ENCODE measurements at places on chromosomes 5 and 9.
A peak's percentile ranks its signal among the peaks of the same experiment; 100 is the strongest.

DNA sequence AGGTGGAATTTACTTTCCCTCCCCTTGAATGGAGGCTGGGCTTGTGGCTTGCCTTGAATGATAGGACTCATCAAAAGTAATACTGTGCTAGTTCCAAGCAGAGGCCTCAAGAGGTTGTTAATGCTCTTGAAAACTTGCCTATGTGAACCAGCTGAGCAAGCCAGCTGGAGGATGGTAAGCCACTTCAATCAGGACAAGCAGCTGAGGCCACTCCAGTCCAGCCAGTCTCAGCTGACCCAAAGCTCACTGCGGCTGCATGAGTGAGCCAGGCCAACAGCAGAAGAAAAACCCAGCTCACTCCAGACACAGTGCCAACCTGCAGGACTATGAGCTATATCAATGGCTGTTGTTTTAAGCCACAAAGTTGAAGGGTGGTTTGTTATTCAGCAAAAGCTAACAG, 182.8 kb downstream of the MCTP1 start:
- DNase-seq = no peak

GRCh38 chr5:38329132-38329715, 70.9 kb downstream of the EGFLAM start:
- no peak for DNase-seq

GRCh38 chr5:172598251-172599203, 42.5 kb upstream of the NEURL1B start:
- DNase-seq = no peak

GRCh38 chr9:2837915-2838314, 6.0 kb downstream of the PUM3 start:
- DNase-seq = peak; percentile 66

DNA sequence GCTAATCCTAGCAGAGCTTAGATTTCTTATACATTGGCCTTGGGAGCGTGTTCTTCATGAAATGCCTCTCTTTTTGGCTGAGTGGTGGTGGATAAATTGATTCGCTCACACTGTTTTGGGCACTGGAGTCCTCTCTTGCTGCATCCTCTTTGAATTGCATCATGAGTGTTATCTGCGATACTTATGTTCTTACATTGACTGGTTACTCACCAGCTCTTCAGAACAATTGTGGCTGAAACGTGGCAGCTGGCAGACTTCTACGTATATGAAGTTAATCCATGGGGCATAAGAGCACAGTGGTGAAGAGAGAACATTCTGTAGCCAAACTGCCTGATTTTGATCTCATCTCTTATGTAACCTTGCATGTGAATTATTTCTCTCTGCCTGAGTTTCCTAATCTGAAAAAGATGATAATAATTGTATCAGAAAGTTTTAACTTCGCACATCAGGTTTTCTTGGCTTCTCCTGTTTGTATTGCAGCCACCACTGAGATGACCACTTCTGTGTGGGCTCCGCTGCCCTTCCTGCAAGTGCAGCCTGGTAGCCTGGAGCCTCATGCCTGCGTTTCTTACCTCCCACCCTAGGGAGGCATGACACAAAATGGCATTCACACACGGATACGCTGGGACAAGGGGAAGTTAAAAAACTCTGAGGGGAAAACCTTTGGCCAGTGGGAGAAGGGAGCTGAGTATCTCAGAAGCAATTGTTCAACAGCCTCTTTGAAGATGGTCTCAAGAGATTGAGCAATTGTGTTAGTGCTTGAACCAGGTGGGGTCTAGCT, 295.2 kb downstream of the ARHGAP26 start:
- DNase-seq = no peak

GRCh38 chr9:72315510-72316311, 49.3 kb downstream of the ZFAND5 start:
- DNase-seq = no peak

- no peak for DNase-seq
These were observed 41.9 kb downstream of the SPEF2 start for GRCh38 chr5:35659556-35659955.

DNA sequence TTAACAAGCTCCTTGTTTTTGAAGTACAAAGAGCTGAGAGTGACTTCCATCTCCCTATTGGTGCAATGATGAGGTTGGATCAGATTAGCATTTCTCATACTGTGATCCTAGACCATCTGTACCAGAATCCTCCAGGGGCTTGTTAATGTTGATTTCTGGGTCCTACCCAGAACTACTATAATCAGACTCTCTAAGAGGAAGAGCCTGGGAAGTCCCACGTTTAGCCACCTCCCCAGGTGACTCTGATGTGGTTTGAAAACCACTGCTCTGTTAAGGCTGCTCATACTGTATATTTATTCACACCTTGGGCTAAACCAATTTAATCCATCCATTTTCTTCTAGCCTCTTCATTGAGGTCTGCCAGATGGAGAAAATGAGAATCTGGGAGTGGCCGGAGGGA, 49.6 kb upstream of the SMIM32 start:
- no peak for DNase-seq

DNA sequence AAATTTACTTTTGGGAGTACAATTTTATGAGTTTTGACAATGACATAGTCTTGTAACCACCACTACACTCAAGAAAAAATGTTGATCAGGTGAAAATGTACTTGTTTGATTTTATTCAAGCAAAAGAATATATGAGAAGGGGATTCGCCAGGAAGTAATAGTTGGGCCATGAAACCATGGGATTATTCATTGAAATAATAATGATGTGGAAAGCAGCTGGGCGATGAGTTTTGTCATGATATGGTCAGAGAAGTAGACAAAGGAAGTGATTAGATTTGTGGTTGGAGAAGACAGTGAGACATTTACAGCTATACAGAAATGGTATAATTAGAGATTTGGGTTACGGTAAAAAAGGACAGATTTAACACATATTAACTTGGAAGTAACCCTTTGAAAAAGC, 11.2 kb downstream of the HMGCR start:
- DNase-seq = no peak
